Upper lobe of left lung (tissue), 6 donors: ENCODE measurements at places on chromosomes 4 and X.

DNA sequence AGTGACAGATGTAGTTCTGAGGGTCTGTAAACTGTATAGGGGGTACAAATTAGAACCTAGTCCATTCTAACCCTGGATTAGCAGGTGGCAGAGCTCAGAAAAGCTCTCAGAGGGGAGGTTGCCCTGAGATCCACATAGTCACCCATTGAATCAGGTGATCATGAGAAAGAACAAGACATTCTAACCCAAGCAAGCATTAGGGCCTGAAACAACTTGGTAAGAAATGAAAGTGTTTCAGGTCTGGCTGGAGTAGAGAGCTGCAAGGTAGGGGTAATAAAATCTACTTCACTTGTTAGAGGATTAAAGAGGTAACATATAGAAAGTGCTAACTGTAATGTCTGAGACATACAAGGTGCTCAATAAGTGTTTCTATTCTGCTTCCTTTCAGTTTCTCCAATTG is 8.8 kb upstream of the BMP2K start:
- no peak for DNase-seq

DNA sequence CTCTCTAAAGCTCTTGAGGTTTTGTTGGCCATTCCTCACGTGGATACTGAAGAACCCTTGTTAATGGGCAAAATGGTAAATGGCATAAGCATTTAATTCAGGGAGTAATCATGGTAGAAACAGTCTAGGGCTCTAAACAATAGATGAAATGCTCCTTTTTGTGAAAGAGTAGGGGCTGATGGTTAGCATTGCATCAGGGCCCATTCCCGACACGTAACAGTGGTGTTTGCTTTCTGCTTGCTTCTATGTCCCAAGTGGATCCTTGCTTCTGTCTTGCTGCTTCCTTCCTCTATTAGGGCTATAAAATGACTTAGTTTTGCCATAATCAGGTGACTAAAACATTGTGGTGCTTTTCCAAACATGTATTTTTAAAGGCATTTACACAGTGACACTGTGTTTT is 230.9 kb upstream of the AFF2 start:
- no peak for DNase-seq

DNA sequence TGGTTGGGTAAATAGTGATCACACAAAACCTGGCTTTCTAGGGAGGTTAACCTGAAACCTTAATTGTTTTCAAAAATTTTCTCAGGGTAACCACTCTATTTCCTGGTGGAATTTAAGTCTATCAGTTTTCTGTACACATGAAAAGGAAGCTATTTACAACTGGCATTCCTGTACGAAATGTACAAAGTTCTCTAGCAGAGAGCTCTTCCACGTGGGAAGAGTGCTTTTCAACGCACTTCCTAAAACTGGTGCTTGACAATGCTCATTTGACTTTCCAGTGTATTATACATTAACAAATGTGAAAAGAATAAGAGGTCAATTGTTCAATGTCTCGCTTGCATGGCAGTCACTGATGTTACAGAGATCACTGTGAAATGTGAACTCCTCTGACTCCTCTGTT is 2.8 kb upstream of the SOD3 start:
- DNase-seq = no peak

DNA sequence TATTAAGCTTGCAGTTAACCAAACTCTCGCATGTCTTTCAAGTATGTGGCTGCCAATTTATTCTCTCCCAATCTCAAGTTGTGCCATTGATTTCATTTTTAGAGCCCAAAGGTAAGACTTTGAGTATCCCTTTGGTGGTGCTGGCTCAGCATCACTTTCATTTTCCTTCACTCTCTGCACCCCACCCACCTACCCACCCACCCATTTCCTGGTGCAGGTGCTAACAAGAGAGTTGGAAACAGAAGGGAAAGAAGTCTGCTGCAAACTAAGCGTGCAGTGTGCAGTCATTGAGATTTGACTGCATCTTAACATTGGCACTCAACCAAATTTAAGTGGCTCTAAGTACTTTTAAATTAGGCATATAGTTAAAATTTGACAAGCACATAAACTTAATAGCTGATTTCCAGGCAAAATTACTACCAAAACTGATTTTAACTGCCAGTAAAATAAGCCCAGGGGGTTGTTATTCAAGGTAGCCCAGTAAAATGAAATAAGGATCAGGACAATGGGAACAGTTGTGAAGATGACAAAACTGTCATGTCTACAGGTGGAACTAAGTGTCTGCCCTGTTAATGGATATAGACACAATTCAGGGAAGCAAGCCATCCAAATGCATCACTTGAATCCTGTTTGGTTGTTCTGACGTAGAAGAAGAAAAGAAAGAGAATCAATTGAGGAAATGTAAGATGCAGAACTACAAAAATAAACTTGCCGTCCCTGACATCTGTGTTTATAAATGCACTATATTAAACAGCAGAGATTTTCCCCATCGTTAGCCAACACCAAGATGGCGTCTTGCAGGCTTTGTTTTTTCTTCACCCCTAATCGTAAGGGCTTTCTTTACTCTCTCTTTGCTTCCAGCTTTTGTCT is 184.2 kb downstream of the KDR start:
- no peak for DNase-seq

- DNase-seq = peak; percentile 59
Measured at GRCh38 chrX:47311932-47312774, 58.2 kb upstream of the ZNF157 start.

DNA sequence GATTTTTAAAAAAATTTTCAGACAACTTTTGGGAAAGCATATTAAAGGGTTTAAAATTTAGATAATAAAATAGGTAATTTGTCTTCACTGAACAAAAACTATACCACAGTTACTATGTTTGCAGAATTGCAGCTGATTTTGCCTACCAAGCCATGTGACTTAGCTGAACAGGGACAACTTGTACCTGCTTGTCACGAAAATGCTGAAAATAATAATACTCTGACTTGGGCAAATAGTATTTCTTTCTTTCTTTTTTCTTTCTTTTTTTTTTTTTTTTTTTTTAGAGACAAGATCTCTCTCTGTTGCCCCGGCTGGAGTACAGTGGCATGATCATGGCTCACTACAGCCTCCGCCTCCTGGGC is 225.2 kb upstream of the PPP1R2C start:
- no peak for DNase-seq

- DNase-seq = no peak
Measured at GRCh38 chrX:151763711-151764110, 29.2 kb downstream of the CNGA2 start.

DNA sequence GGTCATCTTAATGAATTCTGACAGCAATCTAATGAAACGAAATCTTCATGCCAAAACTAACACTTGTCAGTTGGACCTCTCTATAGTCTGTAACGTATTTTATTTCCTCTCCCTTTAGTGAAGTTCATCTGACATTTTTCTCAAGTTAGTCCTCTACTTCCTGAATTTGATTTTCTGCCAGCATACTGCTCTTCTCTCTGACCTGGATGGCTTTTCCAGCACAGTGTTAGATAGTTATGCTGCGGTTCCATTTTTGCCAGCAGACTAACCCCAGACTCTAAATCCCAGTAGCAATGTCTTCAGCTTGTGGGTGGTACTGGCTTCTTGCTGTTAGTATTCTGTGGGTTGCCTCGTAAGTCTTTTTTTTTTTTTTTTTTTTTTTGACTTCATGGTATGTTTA is 146.7 kb upstream of the VEGFC start:
- DNase-seq = no peak

DNA sequence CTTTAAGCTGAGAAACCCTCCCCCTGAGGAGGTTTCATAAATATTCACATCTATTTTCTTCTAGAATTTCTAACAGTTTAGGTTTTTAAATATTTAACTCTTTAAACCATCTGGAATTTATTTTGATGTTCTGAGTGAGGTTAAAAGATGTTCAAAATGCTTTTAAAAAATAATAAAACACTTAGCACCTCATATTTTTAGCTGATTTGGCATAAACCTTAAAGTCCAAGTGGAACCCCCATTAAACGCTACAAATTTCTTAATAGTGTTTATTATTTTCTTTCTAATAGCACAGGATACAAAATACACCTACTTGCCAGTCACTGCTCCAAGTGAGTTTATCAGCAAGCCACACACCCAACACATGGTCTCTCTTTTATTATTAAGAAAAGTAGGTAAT is 277.2 kb downstream of the QDPR start:
- DNase-seq = no peak
